Skin of body (tissue), 3 donors: ENCODE measurements at places on chromosomes 2 and 18. TPM values are rescaled to one million over a fixed set of nuclear protein-coding genes. Genes with fewer than 3 reads are reported as not detected.
A peak's percentile ranks its signal among the peaks of the same experiment; 100 is the strongest.

The CPO gene
- total RNA-seq, result 0.89 TPM

The PLEK gene
- total RNA-seq, result 12.8 TPM

DNA sequence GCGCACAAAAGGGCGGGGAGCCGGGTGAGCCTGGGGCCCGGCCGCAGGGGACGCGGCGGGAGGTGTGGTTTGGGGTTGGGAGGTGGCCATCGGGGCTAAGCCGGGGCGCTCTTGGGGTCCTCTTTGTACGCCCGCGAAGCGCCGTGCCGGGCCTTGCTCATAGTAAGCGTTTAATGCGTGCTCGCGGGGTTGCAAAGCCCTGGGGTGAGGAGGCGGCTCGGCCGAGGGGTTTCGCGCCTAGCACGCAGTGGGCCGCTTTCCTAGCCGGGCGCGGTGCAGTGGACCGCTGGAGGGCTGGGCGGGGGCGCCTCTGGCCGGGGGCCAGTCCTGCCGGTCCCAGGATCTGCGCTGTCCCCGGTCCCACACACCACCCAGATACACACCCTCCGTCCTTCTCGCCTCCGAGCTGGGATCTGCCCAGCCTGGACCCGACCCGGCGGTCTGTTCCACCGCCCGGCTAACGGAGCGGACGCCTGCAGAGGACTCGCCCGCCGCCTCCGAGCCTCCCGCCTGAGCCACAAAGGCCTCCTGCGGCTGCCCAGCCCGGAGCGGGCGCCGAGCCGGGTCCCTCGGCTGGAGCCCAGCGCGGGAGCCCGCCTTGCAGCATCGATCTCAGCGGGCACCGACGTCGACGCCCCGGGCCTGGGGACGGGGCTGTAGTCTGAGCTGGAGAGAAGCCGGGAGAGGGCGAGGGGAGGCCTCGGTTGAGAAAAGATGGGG is 564 bp downstream of the DPYSL5 start:
- no peak for DNase-seq

DNA sequence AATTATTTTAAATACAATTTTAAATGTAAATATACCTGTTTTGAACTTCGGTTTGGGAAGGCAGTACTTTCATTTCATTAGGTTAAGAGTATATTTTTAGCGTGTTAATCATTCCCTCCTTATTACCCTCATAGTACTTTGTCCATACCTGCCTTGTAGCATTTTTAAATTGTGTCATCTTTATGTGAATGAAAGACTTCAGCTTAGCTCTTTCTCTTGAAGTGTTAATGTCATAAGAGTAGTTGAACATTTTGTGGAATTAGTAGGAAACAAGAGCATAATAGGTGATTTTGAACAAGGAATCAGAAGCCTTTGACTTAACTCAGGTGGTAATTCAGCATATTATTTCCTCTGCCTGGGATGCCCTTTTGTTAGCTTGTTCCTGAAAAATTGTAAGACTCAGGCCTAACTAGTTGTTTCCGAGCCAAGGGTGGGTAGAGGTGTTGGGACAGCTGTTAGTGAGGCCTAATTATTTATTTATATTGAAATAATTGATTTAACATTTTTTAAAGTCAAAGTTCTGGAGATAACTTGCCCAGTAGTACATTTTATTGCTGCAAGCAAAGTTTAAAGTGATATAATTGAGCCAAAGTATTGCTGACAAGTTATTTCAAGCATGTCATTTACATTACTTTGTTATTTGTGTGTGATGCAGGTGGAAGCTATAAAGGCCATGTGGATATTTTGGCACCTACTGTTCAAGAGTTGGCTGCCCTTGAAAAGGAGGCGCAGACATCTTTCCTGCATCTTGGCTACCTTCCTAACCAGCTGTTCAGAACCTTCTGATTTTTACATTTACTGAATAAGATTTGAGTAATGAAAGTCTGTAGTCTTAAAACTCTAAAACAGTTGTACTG is 38.7 kb downstream of the DDX1 start:
- peak; percentile 43 for DNase-seq

- no peak for DNase-seq
Observed at GRCh38 chr2:233448575-233448974, 94.3 kb downstream of the DGKD start.
